ENCODE measurements at places on chromosomes 1 and 21.

DNA sequence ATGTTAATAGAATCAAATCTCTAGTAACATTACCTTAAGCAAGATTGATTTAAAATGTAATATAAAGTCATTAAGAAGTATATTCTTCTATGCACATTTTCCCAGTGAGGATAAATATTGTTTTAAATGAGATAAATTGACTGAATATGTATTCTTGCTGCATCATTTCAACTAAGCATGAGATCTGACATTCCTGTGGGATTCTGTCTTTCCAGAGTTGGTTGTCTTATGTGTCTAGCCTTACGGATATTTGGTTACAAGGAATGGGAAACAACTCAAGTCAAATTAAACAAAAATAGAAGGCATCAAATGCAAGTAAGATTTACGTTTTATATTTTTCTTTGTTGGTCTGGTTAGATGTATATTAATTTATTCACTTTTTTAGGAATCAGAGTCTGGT, 287.5 kb downstream of the PTGER3 start:
- peak; percentile 17 for DNase-seq

- no peak for DNase-seq
Measured at GRCh38 chr1:200960948-200961340, 62.6 kb downstream of the KIF21B start.

DNA sequence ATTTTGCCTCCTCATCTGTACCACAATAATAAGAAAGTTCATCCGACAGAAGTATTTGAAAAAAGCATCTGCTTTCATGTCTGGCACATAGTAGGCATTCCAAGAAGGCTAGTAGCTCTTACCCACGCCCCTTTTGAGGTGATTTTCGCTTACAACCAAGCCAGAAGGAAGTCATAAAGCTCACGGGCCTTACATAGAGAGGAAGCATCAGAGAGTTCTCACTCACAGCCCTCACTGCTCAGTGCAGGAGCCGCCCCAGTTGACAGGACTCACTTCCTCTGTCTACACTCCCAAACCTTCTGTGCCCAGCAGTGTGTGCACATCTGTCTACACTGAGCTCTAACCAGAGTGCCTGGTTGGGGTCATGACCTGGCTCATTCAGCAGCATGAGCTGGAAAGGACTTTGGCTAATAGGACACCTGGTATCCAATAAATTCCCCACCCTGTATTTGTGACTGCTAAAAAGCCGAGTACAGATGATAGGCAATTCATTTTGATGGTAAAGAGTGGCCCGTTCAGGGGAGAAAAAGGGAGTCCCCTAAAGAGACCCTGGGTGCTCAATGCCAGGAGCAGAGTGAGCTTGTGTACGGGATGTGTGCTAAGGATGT, 36.8 kb upstream of the DUSP10 start:
- DNase-seq = no peak

DNA sequence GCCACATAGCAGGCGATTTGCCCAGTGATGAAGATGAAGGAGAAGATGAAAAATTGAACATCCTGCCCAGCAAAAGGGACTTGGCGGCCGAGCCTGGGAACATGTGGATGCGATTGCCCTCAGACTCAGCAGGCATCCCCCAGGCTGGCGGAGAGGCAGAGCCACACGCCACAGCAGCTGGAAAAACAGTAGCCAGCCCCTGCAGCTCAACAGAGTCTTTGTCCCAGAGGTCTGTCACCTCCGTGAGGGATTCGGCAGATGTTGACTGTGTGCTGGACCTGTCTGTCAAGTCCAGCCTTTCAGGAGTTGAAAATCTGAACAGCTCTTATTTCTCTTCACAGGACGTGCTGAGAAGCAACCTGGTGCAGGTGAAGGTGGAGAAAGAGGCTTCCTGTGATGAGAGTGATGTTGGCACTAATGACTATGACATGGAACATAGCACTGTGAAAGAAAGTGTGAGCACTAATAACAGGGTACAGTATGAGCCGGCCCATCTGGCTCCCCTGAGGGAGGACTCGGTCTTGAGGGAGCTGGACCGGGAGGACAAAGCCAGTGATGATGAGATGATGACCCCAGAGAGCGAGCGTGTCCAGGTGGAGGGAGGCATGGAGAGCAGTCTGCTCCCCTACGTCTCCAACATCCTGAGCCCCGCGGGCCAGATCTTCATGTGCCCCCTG, 3.3 kb downstream of the ZBTB18 start:
- no peak for DNase-seq

DNA sequence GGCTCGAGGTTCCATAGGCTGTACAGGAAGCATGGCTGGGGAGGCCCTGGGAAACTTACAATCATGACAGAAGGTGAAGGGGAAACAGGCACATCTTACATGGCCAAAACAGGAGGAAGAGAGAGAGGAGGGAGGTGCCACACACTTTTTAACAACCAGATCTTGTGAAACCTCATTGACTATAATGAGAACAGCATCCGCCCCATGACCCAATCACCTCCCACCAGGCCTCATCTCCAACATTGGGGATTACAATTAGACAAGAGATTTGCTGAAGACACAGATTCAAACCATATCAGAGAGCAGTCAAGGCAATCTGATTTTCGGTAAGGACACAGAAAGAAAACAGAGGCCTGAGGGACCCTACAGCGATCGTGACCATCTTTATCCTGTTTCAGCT, 41.7 kb downstream of the TNFRSF9 start:
- no peak for DNase-seq

DNA sequence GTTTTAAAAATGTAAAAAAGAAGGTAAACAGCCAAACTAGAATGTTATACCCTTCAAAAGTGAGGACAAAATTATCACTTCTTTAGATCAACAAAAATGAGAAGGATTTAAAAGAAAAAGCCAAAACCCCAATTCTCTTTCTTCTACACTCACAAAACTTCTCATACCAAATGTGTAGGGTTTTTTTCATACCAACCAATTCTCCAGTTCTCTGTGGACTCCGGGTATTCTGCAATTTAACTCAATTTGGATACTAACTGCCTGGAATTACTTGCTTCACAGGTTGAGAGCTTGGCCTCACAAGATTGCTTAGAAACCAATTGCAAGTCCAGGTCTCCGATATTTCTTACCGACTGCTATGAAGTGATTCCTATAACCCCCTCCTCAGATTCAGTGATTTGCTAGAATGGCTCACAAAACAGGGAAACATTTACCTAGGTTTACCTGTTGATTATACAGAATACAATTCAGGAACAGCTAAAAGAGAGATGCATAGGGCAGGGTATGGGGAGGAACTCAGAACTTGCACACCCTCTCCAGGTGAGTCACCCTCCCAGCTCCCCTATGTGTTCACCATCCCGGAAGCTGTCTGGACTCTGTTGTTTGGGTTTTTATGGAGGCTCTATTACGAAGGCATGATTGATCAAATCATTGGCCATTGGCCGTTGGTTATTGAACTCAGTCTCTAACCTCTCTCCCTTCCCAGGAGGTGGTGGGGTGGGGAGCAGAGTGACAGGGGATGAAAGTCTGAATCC, 67.1 kb downstream of the CAMTA1 start:
- no peak for DNase-seq

DNA sequence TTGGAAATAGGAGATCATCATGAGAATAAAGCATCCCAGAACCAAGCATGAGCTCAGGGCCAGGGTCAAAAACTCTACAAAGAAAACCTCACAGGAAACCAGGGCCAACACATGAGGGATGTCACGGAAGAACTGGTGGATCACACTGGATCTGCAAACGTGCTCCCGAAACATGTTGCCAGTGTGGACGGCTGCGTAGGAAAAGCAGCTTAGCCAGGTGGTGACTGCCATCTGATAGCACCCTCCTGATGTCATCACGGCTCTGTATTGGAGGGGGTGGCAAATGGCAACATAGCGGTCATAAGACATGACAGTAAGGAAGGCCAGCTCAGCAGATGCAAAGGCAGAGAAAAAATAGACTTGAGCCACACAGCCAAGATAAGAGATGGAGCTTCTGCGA, 20.9 kb downstream of the OR14I1 start:
- no peak for DNase-seq

GRCh38 chr1:239723776-239724367, 337.5 kb downstream of the CHRM3 start:
- DNase-seq = no peak

DNA sequence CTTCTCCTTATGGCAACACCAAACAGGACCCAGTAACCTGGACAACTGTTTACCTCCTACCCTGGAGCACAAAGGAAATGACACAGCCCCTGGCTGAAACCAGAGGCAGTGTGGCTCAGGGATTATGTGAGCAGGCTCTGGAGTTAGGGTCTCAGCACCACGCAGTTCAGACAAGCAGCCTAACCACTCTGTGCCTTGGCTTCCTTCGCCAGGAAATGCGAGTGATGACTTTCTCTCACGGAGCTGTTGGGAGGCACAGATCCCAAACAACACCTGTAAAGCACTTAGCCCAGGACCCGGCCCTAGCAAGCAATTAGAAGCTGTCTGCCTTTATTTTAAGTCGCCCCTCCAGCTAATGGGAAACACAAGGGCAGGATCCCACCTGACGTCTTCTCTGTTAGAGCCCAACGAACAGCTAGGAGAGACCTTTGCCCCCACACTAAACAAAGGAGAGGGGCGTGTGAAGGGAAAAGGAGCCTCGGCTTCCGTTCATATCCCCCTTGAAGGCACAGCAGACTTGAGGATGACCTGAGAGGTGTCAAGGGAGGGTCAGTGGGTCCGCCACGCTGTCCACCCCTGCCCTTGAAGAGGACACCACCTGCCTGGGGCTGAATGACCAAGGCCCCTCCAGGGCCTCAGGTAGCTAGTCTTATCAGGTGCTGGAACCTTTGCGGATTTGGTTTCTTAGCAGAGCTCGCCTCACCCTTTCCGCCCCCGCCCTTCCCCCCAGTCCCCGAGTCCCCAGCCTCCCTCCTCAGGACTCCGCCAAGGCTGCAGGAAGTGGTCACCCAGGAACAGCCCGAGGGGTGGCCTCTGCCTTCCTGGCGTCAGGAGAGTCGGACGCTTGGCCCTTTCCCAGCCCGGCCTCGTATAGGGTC, 860 bp downstream of the TMEM63A start:
- peak; percentile 76 for DNase-seq

- no peak for DNase-seq
Measured at GRCh38 chr1:165679282-165680036, 18.9 kb downstream of the ALDH9A1 start.

DNA sequence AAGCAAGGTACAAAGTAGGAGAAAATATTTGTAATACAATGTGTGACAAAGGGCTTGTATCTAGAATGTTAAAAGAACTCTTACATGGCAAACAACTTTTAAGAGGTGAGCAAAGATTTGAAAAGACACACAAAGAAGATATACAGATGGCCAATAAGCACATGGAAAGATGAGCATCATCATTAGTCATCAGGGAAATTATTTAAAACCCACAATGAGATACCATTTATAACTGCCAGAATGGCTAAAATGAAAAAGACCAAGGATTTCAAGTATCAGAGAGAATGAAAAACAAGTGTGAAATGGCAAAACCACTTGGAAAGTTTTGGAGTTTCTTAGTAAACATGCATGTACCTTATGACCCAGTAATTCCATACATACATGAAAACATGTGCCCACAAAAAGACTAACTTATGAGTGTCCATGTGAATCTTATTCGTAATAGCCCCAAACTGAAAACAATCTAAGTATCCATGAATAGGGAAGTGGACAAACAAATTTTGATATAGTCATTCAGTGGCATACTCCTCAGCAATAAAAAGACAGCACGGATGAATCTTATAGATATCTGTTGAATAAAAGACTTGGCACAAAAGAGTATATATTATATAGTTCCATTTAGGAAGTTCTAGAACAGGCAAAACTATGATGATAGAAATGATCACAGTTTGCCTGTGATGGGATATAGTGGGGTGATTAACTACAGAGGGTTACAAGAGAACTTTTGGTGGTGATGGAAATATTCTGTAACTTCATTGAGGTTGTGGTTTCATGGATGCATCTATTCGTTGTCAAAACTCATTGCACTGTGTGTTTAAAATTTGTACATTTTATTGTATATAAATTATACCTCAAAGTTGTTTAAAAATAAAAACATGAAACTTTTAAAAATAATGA, 82.0 kb downstream of the DISP1 start:
- DNase-seq = no peak

DNA sequence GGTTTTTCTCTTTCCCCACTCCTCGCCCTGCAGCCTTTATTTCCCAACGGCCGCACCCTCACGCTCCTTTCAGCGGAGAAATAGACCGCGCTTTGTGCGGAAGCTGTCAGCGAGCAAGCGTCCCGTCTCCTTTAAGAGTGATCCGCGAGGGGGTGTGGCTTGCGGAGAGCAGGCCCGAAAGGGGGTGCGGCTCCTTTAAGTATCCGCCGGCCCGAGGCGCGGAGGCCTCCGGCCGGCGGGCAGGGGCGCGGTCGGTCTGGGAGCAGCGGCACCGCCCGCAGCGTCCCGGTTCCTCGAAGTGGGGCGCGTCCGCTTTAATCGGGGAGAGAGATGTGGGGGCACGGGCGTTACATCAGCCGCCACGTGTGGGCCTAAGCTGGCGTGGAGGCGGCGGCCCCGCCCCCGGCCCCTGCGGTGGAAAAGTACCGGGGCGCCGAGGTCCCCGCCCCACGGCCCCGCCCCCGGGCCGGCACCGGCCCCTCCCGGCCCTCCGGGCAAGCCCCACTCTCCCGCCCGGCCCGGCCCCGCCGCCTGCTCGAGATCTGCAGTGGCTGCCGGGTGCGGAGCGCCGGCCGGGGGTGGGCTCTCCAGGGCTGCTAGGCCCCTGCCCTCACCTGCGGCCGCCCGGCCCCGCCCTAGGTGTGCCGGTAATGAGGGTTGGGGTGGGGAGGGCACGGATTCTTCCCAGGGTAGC, 1.2 kb downstream of the SLC6A9 start:
- DNase-seq = peak; percentile 93

- no peak for DNase-seq
Measured at GRCh38 chr1:7632176-7632575, 138.9 kb upstream of the VAMP3 start.

- DNase-seq = peak; percentile 63
Measured at GRCh38 chr1:47532921-47533792, 95.3 kb downstream of the FOXD2 start.

GRCh38 chr1:22326372-22326915, 125.2 kb upstream of the ZBTB40 start:
- no peak for DNase-seq

GRCh38 chr21:36780861-36781260, 81.9 kb downstream of the SIM2 start:
- DNase-seq = no peak

- no peak for DNase-seq
Measured at GRCh38 chr1:181015251-181015615, 7.4 kb downstream of the STX6 start.

DNA sequence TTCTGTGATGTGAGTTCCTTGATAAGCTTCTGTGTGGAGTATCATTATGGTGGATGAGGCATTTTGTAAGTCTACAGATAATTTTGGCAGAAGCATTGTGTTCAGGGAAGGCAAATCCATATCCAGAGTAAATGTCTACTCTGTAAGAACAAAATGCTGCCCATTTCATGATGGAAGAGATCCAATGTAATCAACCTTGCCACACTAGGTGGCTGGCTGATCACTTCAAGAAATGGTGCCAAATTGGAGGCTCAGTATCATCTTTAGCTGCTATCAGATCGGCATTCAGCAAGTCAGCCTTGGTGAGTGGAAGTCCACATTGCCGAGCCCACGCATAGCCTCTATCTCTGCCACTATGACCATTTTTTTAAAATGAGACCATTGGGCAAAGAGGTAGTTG, 565.8 kb upstream of the USP24 start:
- DNase-seq = no peak

GRCh38 chr21:16571594-16571993, 841.8 kb downstream of the USP25 start:
- no peak for DNase-seq

GRCh38 chr1:221773383-221773782, 31.5 kb upstream of the DUSP10 start:
- no peak for DNase-seq

Measured in hepatic stellate cell (primary cell).